ENCODE measurements at places on chromosomes 11 and 22.

GRCh38 chr11:132853886-132854285, 678.4 kb downstream of the OPCML start:
- no peak for DNase-seq

- no peak for DNase-seq
These were observed 90.8 kb upstream of the CLDN5 start for GRCh38 chr22:19615001-19615461.

DNA sequence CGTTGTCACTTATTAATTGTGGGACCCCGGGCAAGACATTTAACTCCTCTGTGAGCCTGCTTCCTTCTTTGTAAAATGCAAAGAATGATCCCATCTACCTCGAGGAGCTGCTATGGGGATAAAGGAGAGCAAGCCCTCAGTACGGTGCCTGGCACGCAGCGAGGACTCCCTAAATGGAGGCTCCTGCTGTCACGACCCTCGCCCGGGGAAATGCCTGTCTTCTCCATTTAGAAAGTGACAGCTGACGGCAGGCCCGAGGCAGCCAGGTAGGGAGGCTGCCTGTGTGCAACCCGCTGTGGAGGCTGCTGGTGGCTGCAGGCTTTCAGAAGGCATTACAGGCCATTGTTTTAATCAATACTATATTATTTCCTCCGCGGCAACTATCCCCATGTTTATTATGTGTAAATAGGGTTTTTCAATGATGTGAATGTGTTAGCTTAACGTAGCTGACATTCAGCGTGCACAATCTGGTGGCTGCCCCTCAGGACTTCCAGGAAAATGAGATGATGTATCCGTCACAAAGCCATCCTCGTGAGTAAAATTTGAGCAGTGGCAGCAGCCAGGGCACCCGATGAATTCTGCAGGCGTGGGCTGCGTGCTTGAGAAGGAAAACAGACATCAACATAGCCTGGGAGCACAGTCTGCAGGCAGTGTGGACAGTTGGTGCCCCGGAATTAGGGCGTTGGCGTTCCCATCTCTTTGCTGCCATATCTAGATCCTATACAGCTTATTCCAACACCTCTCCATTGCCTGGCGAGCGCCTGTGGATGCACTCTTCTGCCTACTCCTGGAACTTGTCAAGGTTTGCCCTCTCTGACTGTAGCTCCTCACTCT, 228.3 kb downstream of the ST3GAL4 start:
- no peak for DNase-seq

- DNase-seq: no peak
These were observed 28.9 kb downstream of the NAP1L4 start for GRCh38 chr11:2963112-2963754.

DNA sequence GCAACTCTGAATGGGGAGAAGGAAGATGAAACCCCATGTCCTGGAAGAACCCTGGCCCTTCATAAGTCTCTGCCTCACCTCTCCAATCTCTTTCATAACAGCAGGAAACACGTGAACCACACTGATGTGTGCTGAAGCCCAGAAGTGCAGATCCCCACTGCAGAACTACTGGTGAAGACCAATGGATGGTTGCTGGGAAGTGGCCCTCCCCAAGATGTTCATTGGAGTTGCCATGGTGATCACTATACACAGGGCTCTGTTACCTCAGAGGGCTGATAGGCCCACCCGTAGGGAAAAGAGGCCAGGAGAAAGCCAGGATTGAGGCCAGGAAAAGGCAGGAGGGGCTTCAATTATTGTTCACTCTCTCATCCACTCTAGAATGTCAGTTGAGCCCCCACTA, 11.6 kb downstream of the TST start:
- no peak for DNase-seq

DNA sequence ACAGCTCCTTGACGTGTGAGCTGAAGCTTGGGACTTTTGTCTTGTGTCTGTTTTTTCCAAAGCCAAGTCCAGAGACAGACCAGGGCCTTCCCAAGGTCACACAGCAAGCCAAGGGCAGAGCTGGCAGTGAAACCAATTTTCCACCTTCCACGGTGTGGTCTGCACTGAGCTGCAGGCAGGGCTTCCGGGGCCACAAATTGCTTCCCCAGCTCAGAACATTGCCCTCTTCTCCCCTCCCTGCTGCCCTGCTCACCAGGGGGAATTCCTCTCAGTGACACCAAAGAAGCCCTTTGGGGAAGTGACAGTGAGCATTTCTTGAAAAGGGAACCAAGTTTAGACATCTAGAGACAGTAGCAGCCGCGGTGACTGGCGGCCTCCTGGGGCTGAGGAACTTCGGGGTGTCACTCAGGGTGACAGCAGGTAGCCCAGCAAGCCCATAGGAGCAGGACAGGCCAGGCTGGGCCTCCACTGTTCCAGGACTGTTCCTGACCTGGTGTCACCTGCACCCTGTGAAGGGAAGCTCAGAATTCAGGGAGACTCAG, 9.2 kb downstream of the FXYD2 start:
- DNase-seq: peak; percentile 56

- DNase-seq: no peak
These were observed 45.7 kb upstream of the TSPAN18 start for GRCh38 chr11:44680982-44681597.

GRCh38 chr11:7320306-7320705, 68.6 kb downstream of the SYT9 start:
- no peak for DNase-seq

GRCh38 chr11:111736621-111737443, 29.4 kb downstream of the PPP2R1B start:
- no peak for DNase-seq

DNA sequence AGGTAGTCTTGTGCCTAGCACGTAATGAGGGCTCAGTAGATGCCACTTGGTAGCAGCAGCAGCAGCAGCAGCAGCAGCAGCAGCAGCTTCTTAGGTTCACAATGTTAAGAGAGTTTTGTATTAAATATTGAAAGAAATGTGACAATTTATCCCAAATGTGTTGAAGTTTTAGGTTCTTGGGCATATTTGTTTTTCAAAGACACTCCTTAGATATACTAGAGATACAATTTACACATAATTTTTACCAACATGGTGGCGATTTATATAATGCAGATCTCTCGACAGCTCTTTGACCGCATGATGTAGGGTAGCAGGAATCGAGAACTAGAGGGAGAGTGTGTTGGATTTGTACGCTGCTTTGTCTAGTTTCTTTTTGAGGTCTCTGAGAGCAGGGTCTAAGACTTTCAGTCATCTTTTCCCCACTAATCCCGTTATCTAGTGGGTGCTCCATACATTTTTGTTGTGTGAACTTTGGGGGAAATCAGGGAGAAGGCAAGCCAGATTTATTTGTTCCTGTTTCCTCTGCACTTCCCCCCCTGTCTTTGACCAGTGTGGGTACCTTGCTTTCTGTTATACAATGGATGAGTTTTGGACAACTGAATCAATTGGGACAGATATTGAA, 1.4 kb downstream of the FDX1 start:
- no peak for DNase-seq

GRCh38 chr11:102753267-102753666, 27.2 kb downstream of the MMP10 start:
- no peak for DNase-seq

DNA sequence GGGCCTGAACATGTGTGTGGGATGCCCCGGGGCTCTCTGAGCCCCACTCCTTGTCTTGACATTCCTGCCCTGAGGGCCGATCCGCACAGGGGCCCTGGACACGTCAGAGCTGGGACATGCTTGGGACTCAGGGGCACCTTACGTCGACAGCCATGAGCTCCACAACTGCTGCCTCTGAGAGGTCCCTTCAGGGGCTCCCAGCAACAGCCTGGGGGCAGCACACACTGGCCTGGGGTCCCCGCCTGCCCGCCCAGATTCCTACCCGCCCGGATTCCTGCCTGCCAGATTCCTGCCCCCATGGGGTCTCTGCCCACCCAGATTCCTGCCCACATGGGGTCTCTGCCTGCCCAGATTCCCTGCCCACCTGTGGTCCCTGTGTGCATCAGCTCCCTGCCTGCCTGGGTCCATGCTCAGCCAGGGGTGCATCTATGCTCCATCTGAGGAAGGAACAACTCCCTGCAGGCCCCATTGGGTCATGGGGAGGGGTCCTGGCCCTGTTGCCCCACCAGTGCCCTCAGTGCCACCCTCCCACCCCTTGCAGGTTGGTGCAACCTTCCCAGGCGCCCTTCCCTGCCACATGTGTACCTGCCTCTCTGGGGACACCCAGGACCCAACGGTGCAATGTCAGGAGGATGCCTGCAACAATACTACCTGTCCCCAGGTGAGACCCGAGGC, 35.7 kb downstream of the MUC5B start:
- DNase-seq: no peak

GRCh38 chr11:11344045-11344444, 9.0 kb downstream of the CSNK2A3 start:
- DNase-seq: no peak

GRCh38 chr22:50531962-50532674, 2.3 kb upstream of the TYMP start:
- peak; percentile 23 for DNase-seq

DNA sequence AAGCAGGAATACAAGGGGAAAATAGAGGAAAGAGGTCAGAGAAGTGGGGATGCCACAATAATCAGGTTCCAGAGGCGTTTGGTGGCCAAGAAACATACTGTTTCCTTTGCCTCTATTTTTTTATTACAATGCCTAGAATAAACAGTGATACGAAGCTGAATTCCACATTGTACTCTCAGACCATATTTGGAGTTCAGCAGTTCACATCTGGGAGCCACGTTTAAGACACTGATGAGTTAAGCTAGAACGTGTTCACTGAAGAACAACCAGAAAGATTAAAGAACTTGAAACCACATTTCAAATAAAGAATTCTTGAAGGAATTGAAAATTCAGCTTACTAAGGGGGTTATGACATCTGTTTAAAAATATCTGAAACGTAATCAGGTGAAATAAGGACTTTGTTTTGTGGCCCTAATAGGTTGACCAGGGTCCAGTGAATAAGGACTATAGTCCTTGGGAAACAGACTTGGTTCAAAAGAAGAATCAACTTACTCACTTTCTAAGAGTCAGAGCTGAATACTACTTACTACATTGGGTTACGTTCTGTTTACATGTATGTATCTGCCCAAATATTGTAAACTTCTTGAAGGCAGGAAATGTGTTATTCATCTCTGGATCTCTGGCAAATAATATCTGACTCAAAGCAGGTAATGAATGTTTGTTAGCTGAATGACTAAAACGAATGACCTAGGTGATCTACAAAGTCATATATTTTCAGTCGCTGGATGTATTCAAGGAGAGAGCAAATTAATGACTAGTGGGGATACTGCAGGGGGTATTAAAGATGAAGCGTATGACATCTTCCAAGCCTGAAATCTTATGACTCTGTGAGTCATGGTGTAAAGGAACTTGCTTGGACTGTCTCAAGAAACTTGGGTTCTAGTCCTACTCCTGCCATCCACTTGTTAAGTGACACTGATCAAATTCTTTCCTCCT, 247.0 kb upstream of the NARS2 start:
- DNase-seq: no peak

GRCh38 chr11:94790661-94791180, 22.6 kb downstream of the AMOTL1 start:
- no peak for DNase-seq

GRCh38 chr22:26768952-26769351, 111.6 kb downstream of the MIAT start:
- no peak for DNase-seq

DNA sequence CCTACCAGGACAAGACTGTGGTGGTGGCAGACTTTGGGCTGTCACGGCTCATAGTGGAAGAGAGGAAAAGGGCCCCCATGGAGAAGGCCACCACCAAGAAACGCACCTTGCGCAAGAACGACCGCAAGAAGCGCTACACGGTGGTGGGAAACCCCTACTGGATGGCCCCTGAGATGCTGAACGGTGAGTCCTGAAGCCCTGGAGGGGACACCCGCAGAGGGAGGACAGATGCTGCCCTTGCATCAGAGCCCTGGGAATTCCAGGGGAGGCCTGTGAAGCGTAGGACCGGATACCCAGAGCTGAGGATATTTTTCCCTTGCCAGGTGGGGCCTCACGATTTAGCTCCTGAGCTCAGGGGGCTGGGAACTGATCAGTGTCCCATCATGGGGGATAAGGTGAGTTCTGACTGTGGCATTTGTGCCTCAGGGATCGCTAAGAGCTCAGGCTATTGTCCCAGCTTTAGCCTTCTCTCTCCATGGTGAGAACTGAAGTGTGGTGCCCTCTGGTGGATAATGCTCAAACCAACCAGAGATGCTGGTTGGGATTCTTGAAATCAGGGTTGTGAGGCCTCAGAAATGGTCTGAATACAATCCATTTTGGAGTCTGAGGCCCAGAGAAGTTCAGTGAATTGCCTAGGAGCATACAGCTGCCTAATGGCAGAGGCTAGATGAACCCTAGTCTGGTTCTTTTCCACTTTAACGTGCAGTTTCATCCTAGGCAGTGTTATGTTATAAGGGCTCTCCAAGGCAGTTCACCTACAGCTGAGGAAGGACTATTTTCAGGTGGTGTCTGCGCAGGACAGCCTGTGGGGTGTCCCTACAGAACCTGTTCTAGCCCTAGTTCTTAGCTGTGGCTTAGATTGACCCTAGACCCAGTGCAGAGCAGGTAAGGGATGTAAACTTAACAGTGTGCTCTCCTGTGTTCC, 19.5 kb downstream of the PIK3IP1 start:
- DNase-seq: no peak

DNA sequence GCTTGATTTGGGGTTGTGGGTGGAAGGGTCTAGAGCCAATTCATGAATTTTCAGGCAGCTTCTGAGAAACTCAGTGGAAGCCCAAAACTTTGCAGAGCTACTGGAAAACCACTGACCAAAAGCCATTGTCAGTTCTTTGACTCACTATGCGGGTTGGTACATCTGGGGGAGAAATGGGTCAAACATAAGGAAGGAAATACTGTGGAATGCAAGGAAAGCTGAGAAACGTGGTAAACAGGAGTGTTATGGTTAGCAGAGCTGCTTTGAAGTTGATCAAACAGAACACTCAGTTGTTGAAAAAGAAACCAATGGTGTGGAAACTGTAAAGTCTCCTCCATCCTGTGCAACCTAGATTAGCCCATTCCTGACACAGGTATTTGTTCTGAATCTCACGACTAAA, 6.3 kb upstream of the ABTB2 start:
- no peak for DNase-seq

DNA sequence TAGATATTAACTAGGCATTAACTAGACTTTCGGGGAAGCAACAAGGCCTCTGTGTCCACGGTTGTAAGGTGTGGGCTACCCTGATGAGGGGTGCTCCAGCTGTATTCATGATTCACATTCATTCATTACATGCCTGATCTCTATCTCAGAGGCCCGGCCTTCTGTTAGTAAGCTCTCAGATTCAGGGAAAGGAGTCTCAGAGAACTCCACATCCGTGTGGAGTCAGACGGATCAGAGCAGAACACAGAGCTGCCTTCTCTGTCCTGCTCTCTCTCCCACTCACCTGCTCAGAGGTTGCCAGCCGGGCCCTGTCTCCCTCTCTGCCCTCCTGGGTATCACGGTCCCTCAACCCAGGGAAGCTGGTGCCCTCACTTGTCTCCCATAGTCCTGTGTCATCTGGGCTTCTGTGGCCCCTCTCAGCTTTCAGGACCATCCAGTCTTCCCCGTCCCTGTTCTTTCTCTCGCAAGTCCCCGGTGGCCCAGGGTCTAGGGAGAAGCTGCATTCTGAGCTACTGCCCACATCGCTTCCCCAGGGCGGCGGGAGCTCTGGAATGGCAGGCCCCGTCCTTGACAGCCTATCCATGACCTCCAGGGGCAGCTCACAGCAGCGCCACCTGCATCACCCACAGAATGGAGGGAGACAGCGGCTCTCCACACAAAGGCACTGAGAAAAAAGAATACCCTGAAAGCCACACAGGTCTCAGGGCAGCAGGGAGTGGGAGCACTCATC, 4.3 kb downstream of the TP53AIP1 start:
- no peak for DNase-seq
